ENCODE measurements at places on chromosomes 13 and 19.

GRCh38 chr13:60001889-60002288 lies 161.8 kb downstream of the DIAPH3 start:
- no peak for DNase-seq

DNA sequence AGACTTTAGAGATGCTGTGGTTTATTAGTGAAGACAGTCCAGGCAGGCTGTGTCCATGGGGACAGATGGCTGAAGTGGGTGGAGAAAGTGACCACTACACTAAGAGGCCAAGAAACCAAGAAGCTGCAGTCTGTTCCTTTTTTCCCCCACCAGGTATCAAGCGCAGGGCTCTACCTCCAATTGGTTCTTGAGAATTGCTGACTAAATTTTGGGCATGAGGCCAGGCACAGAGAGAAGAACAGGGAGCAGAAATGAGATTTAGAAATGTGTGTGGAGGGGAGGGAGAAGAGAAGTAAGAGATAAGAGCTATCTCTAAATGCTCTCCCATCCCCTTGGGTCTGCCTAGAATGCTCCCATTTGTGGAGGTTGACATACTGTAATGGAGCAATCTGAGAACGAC lies 12.3 kb upstream of the CYSLTR2 start:
- DNase-seq: no peak

GRCh38 chr13:111620166-111620565 lies 299.7 kb downstream of the TEX29 start:
- no peak for DNase-seq

DNA sequence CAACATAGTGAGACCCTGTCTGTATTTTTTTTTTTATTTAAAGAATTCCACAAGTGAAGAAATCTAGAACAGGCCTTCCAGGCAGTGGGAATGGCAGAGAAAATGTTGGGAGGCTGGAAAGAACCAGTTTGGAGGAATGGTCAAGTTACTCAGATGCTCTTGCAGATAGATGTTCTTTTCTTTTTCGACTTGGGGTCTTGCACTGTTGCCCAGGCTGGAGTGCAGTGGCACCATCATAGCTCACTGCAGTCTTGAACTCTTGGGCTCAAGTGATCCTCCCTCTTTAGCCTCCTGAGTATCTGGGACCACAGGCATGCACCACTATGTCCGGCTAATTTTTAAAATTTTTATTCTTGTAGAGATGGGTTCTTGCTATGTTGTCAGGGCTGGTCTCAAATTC lies 662 bp downstream of the C5AR1 start:
- no peak for DNase-seq

- DNase-seq: peak; percentile 93
Observed at GRCh38 chr19:14006766-14007562, 844 bp upstream of the RFX1 start.

GRCh38 chr13:98563071-98563470 lies 13.8 kb downstream of the STK24 start:
- no peak for DNase-seq

DNA sequence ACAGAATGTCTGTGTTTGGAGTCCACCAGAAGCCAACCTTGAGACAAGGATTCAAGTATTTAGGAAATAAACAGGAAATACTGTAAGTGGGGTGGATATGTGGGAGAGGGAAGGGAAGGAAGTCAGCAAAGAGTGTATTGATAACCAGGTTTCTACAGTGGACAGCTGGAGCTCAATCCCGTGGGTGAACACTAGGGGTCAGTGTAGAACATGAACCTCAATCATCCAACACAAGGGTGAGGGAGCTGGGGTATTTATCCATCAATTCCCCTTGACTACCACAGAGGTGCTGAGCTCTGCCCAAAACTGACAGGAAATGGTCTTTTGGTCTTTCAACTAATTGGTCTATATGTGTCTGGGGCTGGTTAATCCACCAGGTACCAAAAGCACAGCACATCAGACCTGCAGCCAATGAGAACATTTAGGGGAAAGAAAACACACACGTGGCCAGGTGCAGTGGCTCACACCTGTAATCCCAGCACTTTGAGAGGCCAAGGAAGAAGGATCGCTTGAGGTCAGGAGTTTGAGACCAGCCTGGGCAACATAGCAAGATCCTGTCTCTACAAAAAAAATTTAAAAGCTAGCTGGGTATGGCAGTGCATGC lies 5.6 kb upstream of the SYDE1 start:
- DNase-seq: no peak

DNA sequence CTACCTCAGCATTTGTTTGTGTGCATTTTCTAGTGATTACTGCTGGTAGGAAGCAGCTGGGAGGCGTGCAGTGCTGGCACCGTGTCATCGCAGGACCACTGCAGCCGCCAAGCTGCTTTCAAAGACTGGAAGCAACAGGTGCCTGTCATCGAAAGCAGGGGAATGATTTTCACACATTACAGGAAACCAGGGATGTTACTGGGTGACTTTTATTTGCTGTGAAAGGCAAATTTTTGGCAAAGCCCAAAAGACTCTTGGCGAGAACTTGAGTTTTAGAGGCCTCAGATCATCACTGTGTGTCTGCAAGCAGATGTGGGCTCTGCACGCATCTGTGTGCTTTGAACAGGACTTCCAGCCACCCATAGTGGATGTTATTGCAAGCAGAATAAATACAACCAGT lies 176.4 kb downstream of the FLT1 start:
- DNase-seq: no peak

DNA sequence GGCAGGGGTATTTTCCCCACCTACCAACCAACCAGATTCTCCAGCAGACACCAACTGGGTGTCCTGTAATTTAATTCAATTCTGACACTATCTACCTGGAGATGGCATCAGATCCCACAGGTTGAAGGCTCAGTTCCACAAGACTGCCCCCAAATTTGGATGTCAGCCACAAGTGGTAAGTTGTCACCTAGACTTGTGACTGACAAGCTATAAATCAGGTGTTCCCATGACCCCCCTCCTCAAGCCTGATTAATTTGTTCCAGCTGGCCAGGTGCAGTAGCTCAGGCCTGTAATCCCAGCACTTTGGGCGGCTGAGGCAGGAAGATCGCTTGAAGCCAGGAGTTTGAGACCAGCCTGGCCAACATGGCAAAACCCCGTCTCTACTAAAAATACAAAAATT lies 10.6 kb upstream of the HAUS5 start:
- no peak for DNase-seq

DNA sequence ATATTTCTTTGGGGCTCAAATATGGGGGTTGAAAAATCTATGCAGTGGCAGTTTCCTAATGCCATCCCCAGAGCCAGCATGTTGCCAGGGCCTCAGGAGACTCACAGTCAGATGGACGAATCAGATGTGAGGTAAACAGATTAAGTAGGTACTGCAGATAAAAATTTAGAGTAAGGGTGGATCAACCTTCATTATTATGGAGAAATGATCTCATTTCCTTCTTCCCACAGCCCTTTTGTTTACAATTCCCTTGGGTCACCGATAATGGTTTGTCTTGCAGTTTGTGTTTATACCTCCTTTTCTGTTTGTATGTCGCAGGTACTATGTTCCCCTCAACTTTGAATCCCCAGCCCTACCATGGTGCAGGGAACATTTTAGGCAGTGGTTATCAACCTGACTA lies 20.0 kb downstream of the DIAPH3 start:
- DNase-seq: no peak

- no peak for DNase-seq
Observed at GRCh38 chr13:24270639-24271141, 38.7 kb upstream of the C1QTNF9 start.

DNA sequence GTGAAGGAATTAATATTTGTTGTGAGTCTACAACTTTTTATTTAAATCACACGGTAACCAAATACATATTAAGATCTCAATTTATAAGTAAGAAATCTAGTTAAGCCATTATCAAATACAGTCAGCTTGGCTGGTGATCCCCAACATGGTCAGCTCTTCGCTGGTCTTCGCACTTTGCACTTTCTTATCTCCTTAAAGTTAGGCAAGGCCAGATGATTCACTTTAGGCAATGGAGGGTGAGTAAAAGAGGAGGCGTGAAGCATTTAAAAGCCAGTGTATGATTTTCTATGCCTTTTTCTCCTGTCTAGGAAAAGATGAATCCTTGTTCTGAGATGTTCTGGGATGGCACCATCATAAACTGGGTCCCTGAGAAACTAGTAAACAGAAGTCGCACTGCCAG lies 793.7 kb upstream of the ARGLU1 start:
- DNase-seq: no peak

DNA sequence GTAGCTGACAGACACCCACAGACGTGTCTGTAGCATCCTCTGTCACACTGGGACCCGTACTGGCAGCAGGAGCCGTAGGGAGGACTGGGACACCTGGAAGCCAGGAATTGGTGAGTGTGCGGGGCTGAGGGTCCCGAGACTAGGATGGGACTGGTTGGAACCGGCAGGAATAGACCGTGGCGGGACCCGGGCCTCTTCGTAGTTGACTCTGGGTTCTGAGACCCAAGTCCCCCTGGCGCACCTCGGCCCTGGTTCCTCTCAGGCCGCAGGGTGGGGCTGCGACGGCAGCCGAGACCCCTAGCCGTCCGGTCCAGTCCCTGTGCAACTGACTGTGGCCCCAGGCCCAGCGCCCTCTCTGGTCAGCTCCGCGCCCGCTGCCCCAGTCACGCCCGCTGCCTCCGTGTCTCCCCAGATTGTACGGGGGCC lies 64.7 kb downstream of the ZNF823 start:
- DNase-seq: no peak

GRCh38 chr19:47486900-47487299 lies 2.9 kb upstream of the KPTN start:
- no peak for DNase-seq

DNA sequence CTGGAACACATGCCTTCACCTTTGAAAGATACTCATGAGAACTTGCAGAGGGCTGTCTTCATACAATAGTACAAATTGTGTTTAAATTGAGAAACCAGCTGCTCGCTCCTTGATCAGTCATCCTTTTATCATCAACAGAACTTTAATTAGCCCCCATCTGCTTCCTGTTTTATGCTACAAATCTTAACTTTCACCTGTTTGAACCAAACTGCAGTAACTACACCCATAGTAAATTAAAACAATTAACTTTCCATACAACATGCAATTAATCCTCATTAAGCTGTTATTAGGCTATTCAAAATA lies 85.2 kb downstream of the FOXO1 start:
- no peak for DNase-seq

DNA sequence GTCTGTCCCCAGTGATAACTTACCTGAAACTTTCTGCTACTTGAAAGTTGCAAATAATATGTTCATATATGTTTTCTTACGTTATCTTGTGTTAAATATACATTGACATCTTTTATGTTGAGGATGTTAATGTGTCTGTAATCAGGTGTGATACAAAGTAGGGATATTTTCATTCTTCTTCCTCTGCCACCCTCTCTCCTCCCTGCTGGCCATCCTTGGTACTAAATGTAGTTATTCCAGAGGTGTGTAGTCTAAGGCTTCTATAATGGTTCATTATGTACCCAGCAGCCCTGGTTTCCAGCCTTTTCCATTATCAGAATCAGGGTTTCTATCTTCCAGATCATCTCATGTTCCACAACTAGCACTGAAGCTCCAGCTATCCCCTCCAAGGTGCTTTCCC lies 606.7 kb upstream of the KLHL1 start:
- DNase-seq: no peak

- DNase-seq: no peak
Observed at GRCh38 chr13:36132376-36132775, 1.2 kb upstream of the DCLK1 start.

GRCh38 chr19:1395194-1396018 lies 5.9 kb downstream of the GAMT start:
- no peak for DNase-seq

- DNase-seq: no peak
Observed at GRCh38 chr13:91144486-91144885, 203.0 kb upstream of the MIR17HG start.

DNA sequence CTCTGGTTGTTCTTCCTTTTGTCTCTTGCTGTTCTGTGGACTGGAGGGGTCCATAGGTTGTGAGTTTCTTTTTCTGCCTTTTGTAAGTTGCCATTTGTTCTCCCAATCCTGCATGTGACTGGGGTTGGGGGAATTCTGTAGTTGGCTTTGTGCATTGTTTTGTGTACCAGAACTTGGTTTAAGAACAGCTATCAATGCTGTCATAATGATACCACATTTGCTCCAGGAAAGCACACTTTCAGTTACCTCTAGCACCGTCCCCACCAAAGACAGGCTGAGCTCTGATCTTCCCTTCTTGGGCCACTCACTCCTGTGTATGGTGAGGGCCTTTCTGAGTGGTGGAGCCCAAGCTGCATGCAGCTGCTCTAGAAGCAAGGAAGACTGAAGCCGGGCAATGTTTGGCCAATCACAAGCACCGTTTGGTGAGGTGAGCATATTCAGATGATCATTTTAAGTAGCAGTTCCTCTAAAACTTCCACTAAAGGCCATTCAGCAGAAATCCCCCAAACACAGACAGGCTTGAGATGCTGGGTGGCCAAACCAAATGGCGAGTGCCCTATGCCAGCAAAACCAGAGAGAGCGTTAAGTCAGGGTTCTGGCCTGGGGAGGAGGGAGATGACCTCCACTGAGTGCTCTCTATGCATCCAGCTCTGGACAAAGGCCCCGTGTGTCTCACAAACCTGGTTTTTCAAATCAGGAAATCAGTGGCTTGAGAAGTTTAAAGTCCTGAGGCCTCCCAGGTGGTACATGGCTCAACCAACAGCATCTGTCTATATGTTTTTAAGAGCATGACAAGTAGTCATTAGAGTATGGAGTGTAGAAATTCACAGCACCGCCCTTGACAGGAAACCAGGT lies 120.7 kb upstream of the SPATA13 start:
- no peak for DNase-seq

GRCh38 chr13:110213461-110214074 lies 93.4 kb downstream of the COL4A1 start:
- DNase-seq: no peak

GRCh38 chr19:40444825-40445312 lies 734 bp upstream of the SERTAD3 start:
- no peak for DNase-seq

DNA sequence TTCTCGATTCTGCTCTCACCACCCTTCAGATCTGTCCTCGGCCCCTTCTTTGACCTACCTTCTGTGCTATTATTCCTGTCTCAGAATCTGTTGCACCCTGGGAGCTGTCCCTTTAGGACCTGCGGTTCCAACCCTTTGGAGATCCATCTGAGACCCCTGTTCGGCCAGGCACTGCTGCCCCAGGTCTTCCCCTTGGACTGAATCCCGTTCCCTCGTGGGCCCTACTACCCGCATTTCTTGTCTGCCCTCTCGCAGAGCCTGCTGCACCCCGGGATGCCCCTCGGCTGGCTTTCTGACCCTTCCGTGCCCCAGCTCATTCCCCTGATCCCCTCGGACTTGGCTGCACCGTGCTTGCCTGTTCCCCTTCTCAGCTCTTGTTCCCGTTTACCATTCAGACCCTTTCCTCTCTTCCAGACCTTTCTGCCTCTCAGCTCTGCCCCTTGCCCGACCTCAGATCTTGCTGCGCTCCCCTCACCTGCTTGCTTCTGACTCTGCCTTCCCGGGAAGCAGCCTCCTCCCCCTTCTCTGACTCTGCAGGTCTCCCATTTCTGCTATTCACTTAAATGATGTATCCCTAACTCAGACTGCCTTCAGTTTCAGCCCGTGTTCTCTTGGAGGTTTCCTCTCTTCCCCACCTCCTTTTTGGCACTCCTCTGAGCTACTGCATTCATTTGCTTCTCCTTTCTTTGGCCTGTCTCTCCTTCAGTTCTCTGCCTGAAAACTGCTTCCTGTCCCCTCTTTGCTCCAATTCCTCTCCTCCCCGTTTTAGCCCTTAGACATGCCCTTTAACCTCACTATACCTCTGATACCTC lies 1.1 kb downstream of the ARHGAP35 start:
- no peak for DNase-seq

Measured in NCI-H2171 (cell line).